ENCODE measurements at places on chromosomes 7 and 10. TPM values are rescaled to one million over a fixed set of nuclear protein-coding genes. Genes with fewer than 3 reads are reported as not detected.

GRCh38 chr10:69415049-69415448 lies 1.7 kb downstream of the TACR2 start:
- DNase-seq: no peak

DNA sequence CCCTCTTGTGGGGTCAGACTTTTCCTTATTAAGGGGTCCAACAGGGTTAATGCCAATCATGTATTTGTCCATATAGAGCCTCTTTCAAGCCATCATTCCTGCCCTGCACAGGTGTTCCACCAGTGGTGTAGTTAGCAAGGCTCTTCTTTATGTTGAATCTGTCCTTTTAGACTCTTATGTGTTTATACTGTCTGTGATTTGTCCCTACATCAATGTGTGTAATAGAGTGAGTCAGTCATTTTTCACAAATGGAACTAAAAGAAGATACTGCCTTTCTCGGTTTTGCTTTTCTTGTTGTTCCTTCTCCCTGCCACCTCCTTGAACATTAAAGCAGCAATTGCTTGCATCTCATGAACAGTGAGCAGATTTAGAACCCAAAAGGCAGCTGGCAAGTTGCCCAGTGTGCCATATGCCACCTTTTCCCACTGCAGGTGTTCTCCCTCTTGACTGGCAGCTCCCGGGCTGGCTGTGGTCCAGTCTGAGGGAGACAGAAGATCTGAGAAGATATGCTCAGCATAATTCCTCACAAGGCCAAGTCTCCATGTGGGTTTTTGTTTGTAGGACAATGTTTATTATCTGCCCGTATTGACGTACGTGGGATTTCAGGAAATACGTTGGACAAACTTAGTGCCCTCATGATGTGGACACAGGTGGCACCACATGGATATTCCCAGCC lies 154.1 kb downstream of the LHFPL3 start:
- DNase-seq: no peak

DNA sequence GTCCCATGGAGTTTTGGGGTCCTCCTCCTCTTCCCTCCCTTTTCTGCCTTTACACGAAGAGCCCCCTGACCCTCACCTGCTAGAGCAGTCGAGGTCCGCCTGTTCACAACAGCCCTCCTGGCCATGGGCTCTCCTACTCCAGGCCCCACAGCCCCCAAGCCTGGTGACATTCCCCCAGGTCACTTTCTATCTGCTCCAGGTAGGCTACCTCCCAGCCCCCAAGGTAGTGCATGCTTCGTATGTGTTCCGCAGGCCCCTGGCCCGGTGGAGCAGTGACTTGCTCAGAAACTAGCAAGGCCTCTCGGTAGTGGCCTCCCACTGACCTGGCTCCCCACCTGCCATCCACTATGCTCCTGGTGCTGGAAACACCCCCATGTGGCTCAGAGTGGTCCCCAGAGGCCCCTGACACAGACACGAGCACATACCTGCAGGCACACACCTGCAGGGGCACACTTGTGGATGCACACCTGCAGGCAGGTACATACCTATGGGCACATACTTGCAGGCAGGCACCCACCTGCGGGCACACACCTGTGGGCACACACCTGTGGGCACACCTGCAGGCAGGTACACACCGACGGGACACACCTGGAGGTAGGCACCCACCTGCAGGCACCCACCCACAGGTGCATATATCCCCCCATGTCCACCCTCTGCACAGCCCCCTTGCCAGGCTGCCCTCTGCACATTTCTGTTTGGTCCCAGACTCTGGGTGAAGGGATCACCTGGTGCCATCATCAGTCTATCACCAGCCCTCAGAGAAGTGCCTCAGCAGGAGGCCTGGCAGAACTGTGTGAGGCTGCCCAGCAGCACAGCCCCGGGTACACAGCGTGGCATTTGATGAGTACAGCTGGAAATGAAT lies 322.5 kb downstream of the PTPRN2 start:
- DNase-seq: no peak

DNA sequence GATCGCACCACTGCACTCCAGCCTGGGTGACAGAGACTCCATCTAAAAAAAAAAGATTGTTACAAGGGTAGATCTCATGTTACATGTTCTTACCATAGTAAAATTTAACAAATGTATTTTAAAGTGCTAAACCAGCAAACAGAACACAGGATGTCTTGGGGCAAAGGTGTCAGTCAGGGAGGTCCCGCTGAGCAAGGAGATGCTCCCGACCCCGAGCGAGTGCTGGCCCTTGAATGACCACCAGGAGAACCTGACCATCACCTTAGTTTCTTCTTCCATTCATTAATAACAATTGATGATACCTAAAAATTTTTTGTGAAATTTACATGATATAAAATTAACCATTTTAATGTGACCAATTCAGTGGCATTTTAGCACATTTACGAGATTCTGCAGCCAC lies 241.6 kb upstream of the GPR26 start:
- no peak for DNase-seq

GRCh38 chr7:79334841-79335240 lies 118.6 kb downstream of the MAGI2 start:
- DNase-seq: no peak

Gene TACR2
- total RNA-seq: 0.09 TPM

Gene C1GALT1
- total RNA-seq: 45.5 TPM

Gene SPRN
- total RNA-seq: under 0.01 TPM
